ENCODE measurements at places on chromosomes 13 and 19. TPM values are rescaled to one million over a fixed set of nuclear protein-coding genes. Genes with fewer than 3 reads are reported as not detected.

DNA sequence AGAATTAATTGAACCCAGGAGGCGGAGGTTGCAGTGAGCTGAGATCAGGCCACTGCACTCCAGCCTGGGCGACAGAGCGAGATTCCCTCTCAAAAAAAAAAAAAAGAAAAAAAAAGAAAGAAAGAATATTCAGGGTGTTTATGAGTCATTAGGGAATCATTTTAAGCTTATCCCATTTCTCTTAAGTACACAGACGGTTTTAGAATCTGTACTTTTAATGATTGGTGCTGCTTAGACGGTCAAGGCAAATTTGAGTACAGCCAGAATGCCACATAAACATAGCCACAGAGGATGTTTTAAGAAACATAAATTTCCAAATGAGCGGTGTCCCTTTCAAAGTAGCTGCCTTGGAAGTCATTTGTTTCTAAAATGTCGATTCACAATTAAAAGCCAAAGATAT, 2.6 kb downstream of the SPRYD7 start:
- DNase-seq, result no peak
- no peak overlapping the region for H3K27ac ChIP-seq
- no peaks in the 10 kb centered on the region for H3K36me3 ChIP-seq
- peaks cover 4% of the 10 kb centered on the region for H3K4me1 ChIP-seq
- no peaks in the 10 kb centered on the region for H3K27me3 ChIP-seq

The FPR3 gene
- 1.3 TPM for total RNA-seq

GRCh38 chr19:57033576-57033975, 86.2 kb upstream of the USP29 start:
- no peaks in the 10 kb centered on the region for H3K4me1 ChIP-seq
- H3K27me3 ChIP-seq, result no peaks in the 10 kb centered on the region
- no peaks in the 10 kb centered on the region for H3K36me3 ChIP-seq
- no peak for DNase-seq
- H3K4me3 ChIP-seq, result no peak overlapping the region

The KLK2 gene
- not detected for total RNA-seq

- no peaks in the 10 kb centered on the region for H3K27me3 ChIP-seq
- H3K36me3 ChIP-seq, result no peaks in the 10 kb centered on the region
- H3K27ac ChIP-seq, result peak overlapping the region; percentile 84
- H3K4me1 ChIP-seq, result peaks cover 32% of the 10 kb centered on the region
- H3K4me3 ChIP-seq, result no peak overlapping the region
These were observed 39.4 kb downstream of the NFIX start for GRCh38 chr19:13034636-13035035.

DNA sequence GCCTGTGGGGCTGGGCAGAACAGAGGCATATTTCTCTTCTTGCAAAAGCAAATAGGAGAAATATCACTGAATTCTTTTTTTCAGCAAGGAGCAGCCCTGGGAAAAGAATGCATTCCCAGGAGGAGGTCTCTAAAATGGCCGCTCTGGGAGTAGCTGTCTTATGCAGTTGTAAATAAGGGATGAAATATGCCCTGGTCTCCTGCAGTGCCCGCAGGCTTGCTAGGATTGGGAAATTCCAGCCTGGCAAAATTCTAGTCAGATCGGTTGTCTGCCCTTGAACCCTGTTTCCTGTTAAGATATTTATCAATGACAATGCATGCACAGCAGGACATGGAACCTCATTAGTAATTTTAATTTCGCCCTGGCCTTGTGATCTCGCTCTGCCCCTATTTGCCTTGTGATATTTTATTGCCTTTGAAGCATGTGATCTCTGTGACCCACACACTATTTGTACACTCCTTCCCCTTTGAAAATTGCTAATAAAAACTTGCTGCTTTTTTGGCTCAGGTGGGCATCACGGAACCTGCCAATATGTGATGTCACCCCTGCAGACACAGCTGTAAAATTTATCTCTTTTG, 1993.2 kb downstream of the PCDH9 start:
- no peak overlapping the region for H3K27ac ChIP-seq
- H3K4me3 ChIP-seq, result no peak overlapping the region
- no peaks in the 10 kb centered on the region for H3K36me3 ChIP-seq
- H3K27me3 ChIP-seq, result no peaks in the 10 kb centered on the region
- no peaks in the 10 kb centered on the region for H3K4me1 ChIP-seq

GRCh38 chr19:24059563-24060295, 27.3 kb upstream of the ZNF254 start:
- DNase-seq, result no peak
- no peaks in the 10 kb centered on the region for H3K27me3 ChIP-seq
- H3K36me3 ChIP-seq, result peaks cover 3% of the 10 kb centered on the region
- H3K4me3 ChIP-seq, result no peak overlapping the region
- no peaks in the 10 kb centered on the region for H3K4me1 ChIP-seq
- H3K27ac ChIP-seq, result no peak overlapping the region

The S1PR2 gene
- 5.2 TPM for total RNA-seq

The CEACAM6 gene
- 655 TPM for total RNA-seq

GRCh38 chr19:51458051-51458645, at the start of gene SIGLEC8:
SIGLEC8 (minus strand) TSS chr19:51458454; CDS start chr19:51458387, 67 bp downstream.
- H3K4me3 ChIP-seq, result no peak within 1 kb of the TSS
- H3K4me1 ChIP-seq, result no peaks in the 10 kb centered on the region
- H3K36me3 ChIP-seq, result no peaks in the 10 kb centered on the region
- no peak for DNase-seq
- H3K27ac ChIP-seq, result no peak within 1 kb of the TSS

DNA sequence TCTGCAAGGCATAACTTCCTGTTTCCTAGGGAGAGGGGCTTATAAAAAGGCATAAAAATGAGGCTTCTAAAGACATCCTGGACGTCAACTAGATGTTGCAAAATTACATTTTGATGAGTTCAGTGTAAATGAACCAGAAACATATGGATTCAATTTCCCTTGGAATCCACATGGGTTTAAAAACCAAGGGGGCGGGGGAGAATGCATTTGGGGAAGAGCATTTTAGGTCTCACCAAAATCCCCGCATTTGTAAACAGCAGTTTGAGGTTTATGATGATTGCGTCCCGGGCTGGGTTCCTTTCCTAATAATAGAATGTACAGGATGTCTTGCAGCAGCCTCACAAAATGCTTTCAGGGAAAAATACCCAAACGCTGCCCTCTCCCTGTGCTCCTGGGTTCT, 407.8 kb downstream of the ZNF536 start:
- H3K27me3 ChIP-seq, result no peaks in the 10 kb centered on the region
- no peak overlapping the region for H3K27ac ChIP-seq
- no peaks in the 10 kb centered on the region for H3K36me3 ChIP-seq
- no peak for DNase-seq
- H3K4me3 ChIP-seq, result no peak overlapping the region

DNA sequence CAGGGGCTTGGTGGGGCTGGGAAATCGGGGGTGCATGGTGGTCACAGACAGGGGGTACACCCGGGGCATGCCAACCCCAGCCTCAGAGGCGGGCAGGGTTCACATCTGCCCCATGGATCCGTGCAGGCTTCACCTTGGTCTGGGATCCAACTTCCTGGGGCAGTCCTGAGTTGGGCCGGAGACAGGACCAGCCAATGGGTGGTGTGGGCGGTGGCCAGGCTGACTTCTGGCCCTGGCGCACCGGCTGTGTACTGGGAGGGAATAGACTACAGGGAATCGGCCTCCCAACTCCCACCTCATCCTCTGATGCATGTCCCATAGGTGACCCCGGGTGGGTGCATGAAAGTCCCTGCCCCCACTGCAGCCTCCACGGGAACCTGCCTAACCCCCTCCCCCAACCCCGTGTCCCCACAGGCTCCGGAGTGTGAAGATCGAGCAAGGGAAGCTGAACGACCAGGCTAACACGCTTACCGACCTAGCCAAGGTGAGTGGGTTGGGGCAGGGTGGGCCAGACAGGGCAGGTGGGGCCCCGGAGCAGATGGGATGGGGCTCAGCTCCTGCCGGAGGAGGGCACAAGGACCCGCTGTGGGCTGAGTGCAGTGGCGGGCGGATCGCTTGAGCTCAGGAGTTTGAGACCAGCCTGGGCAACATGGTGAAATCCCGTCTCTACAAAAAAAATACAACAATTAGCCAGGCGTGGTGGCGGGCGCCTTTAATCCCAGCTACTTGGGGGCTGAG, 14.7 kb upstream of the ARRDC2 start:
- DNase-seq, result no peak
- H3K27ac ChIP-seq, result no peak overlapping the region
- no peak overlapping the region for H3K4me3 ChIP-seq
- no peaks in the 10 kb centered on the region for H3K4me1 ChIP-seq
- no peaks in the 10 kb centered on the region for H3K27me3 ChIP-seq

- H3K4me1 ChIP-seq, result peaks cover 9% of the 10 kb centered on the region
- H3K36me3 ChIP-seq, result no peaks in the 10 kb centered on the region
- H3K27ac ChIP-seq, result peak overlapping the region; percentile 68
- peak; percentile 80 for DNase-seq
- H3K4me3 ChIP-seq, result peak overlapping the region; percentile 10
These were observed 17.8 kb downstream of the SPC24 start for GRCh38 chr19:11137542-11138384.

The IGFL4 gene
- total RNA-seq, result not detected

DNA sequence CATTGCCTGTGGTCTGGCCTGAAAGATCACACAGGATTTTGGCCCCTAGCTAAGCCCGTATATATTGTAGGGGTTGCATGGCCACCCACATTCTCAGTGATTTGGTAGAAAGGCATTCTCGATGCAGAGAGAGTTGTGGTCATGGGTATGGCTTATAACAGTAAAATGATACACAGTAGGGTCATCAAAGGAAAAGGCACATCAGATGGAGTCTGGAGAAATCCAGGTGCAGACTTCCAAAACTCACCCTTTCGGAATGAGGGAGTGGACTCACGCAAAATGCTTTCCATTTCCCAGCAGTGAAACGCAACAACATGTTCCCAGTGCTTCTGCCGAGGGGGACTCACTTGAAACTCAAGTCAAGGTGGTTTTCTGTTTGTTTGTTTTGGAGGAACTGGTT, 802.5 kb upstream of the SLITRK1 start:
- H3K27ac ChIP-seq, result no peak overlapping the region
- H3K4me1 ChIP-seq, result no peaks in the 10 kb centered on the region
- H3K4me3 ChIP-seq, result no peak overlapping the region
- no peaks in the 10 kb centered on the region for H3K27me3 ChIP-seq

GRCh38 chr13:71290963-71291841, 575.8 kb downstream of the DACH1 start:
- peak overlapping the region; percentile 22 for H3K4me3 ChIP-seq
- H3K4me1 ChIP-seq, result no peaks in the 10 kb centered on the region
- no peaks in the 10 kb centered on the region for H3K27me3 ChIP-seq
- no peak for DNase-seq
- no peaks in the 10 kb centered on the region for H3K36me3 ChIP-seq
- H3K27ac ChIP-seq, result no peak overlapping the region

GRCh38 chr13:98225036-98225940, 48.2 kb upstream of the RNF113B start:
- DNase-seq, result no peak
- no peaks in the 10 kb centered on the region for H3K36me3 ChIP-seq
- H3K4me3 ChIP-seq, result no peak overlapping the region

DNA sequence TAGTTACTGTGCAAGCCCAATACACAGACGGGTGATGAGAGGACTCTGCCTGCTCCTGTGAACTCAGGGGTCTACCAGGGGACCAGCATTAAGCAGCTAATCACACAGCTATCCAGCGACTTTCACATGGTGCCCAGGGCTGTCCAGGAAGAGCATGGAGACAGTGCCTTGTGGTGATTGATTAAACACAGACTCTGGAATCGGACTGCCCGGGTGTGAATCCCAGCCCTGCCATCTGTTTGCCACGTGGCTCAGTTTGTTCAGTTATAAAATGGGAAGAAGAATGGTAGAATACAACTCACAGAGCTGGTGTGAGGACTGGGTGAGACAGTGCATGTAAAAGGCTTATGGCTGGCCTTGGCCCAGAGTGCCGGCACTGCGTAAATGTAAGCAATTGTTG, 42.1 kb upstream of the NPAS1 start:
- no peak overlapping the region for H3K4me3 ChIP-seq
- H3K27me3 ChIP-seq, result no peaks in the 10 kb centered on the region
- no peak overlapping the region for H3K27ac ChIP-seq
- no peaks in the 10 kb centered on the region for H3K36me3 ChIP-seq
- H3K4me1 ChIP-seq, result peaks cover 16% of the 10 kb centered on the region

GRCh38 chr13:45850027-45850613, 1.4 kb downstream of the SIAH3 start:
- no peak for DNase-seq
- H3K36me3 ChIP-seq, result no peaks in the 10 kb centered on the region
- H3K4me3 ChIP-seq, result no peak overlapping the region

GRCh38 chr19:3803114-3803888, 17.1 kb upstream of the MATK start:
- no peaks in the 10 kb centered on the region for H3K36me3 ChIP-seq
- no peak overlapping the region for H3K27ac ChIP-seq
- H3K27me3 ChIP-seq, result peaks cover 15% of the 10 kb centered on the region
- no peak for DNase-seq

The LAIR2 gene
- total RNA-seq, result 0.37 TPM

The LEUTX gene
- total RNA-seq, result not detected

DNA sequence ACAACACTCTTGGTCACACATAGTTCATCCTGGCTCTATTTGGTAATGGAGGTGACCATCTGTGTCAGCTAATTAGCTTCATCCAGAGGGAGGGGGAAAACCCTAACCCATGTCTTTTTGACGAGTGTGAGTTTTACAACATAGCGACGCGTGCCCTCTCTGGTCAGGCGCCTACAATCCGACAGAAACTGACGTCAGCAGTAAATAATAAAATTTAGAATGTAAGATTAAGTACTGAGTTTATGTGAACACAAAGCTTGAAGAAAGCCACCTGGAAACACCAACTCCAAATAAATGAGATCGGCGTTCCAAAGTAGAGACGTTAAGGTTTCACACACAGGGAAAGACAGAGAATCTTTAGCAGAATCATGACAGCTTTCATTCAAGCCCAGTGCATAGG, 1.8 kb upstream of the ZNF83 start:
- no peak overlapping the region for H3K27ac ChIP-seq
- no peaks in the 10 kb centered on the region for H3K4me1 ChIP-seq
- no peaks in the 10 kb centered on the region for H3K36me3 ChIP-seq
- no peak for DNase-seq
- no peak overlapping the region for H3K4me3 ChIP-seq

The CD22 gene
- 3.0 TPM for total RNA-seq

Measured in colonic mucosa (tissue), 4 donors.